NCI-H2171 treated with DMSO at 0.1 percent for 48 hours (cell line): ENCODE measurements at places on chromosomes 2 and 18.

- DNase-seq = no peak
Measured at GRCh38 chr2:235365743-235366142, 128.1 kb upstream of the AGAP1 start.

- DNase-seq = peak; percentile 18
Measured at GRCh38 chr18:64488698-64489097, 339.8 kb upstream of the LINC00305 start.

- no peak for DNase-seq
Measured at GRCh38 chr2:211930331-211930730, 608.3 kb downstream of the ERBB4 start.

DNA sequence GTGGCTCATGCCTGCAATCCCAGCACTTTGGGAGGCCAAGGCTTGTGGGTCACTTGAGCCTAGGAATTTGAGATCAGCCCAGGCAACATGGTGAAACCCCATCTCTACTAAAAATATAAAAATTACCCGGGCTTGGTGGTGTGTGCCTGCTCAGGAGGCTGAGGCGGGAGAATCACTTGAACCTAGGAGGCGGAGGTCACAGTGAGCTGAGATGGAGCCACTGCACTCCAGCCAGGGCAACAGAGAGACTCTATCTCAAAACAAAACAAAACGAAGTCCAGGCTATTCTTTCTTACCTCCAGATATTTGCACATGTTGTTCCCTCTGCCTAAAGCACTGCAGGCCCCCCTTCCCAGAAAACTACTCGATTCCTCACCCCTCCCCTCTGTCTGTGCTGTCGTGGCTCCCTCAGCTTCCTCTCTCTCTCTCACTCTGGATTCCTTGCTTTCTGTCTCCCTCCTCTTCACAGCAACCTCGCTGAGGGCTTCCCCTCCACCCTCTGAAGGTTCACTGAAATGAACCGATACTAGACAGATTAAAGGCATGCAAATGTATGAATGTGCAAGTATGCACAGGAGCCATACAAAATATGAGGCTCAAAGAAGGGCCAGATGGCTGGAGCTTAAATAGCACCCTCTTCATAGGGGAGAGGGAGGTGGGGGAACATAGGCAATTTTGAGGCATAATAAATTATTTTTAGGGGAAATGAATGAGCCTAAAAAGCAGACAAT, 18.5 kb downstream of the TMEM177 start:
- DNase-seq = peak; percentile 25

- DNase-seq = no peak
Measured at GRCh38 chr2:12771154-12771553, 54.4 kb downstream of the TRIB2 start.

DNA sequence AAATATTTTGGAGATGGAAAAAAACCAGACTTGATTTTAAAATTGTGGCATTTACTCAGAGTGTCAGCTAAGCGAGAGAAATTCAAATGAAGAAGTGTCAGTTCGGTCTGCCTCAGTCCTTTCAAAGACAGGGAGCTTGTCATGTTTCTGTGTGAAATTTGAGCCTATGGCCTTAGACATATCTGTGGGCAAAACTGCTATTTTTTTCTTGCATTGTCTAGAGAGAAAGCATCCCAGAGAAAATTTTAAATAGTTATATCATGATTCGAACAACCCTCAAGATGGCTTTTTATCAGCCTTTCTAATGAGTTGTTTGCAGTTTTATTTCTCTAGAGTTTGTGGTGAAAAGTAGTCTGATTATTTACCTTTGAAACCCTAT, 50.2 kb upstream of the KCNE4 start:
- DNase-seq = no peak

- DNase-seq = no peak
Measured at GRCh38 chr18:45981821-45982220, 14.7 kb upstream of the EPG5 start.

- DNase-seq = no peak
Measured at GRCh38 chr2:174981331-174981730, 23.9 kb downstream of the CHN1 start.
